NCI-H2081 (cell line): ENCODE measurements at places on chromosomes 7 and 10.

DNA sequence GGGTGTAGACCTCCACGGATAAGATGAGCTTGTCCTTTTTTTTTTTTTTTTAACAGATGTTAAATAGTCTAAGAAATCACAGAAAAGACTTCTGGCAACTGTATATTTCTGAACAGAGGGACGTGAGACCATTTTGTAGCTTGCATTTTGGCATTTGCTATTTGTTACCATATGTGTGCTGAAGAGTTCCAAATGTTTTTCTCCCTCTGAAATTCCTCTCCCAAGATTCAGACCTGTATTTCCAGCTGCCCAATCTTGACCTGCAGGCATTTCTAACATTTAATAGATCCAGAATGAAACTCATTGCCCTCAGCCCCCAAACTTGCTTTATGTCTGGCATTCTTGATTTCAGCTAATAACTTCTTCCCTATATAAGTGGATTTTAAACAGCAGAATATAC is 223.1 kb upstream of the FZD1 start:
- no peak for DNase-seq

DNA sequence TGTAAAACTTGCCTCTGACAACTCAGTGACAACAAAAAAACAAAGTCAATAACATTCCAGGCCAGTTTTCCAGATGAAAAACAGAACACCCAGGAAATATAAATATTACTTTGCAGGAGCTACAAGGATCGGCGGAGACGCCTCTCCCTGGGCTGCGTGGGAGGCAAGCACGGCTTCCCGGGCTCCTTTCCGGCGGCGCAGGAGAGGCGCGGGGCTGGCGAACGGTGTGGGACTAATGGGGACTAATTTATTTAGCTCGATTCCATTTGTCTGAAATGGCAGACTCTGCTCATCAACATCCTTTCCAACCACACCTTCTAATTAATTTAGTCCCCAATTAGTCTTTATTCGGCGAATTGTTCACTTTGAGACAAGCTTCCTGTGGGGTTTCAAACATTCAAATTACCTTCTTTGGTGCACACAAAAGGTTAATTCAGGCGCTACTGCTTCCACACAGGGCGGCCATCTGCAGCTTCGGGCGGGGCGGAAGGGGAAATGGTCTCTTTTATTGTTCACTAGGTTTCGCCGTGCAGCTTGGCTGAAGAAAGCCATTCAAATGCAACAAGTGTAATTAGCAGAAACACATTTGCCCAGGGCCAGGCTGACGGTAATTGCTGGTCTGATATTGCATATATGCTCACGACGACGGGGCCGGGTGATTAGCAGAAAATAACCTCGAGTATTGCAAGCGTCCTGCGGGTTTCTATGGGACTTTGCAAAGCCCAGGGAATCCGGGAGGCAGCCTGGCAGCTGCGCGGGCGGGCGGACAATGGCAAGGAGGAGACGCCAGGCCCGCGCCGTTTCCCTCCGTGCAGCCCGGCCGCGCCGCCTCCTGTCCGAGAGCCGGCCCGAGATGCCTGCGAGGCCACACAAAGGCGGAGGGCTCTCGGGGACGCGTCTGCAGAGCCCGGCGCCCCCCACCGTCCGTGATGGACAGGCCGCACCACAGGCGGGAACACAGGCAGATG is 270.1 kb downstream of the PTPRN2 start:
- peak; percentile 49 for DNase-seq

GRCh38 chr10:116056445-116057293 is 216.3 kb downstream of the GFRA1 start:
- no peak for DNase-seq

GRCh38 chr7:155412416-155413253 is 45.3 kb upstream of the EN2 start:
- DNase-seq, result peak; percentile 65

GRCh38 chr7:116940689-116941370 is 12.5 kb upstream of the ST7 start:
- DNase-seq, result no peak

DNA sequence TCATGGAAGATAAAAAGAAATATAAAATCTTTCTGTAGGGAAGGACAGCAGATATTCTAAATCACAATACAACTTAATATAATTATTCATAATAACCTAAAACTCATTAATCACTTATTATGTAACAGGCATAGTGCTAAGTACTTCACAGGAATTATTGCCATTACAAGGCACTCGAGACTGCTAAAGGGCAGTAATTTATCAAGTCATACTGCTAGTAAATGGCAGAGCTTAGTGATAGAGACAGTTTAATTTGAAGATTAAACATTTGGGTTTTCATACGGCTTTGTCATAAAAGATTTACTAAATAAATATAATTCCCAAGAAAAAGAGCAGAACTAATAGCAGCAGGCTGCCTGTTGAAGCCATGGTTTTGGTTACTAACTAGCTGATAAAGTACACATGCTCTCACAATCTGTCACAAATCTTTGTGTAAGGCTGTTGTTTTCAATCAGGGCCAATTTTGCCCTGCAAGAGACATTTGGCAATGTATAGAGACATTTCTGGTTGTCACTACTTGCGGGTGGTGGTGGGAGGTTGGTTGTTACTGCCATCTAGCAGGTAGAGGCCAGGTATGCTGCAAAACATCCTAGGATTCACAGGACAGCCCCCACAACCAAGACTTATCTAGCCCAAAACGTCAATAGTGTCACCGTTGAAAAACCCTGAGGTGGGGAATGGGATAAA is 233.3 kb upstream of the CACNA2D1 start:
- DNase-seq, result peak; percentile 94

GRCh38 chr10:3676564-3676963 is 108.4 kb downstream of the KLF6 start:
- no peak for DNase-seq

- no peak for DNase-seq
These were observed 97.7 kb downstream of the CUBN start for GRCh38 chr10:17031637-17032635.

- DNase-seq, result no peak
These were observed 6.1 kb downstream of the DMBT1 start for GRCh38 chr10:122566632-122567031.

- no peak for DNase-seq
These were observed 237.5 kb upstream of the GNAI1 start for GRCh38 chr7:79897166-79897565.

DNA sequence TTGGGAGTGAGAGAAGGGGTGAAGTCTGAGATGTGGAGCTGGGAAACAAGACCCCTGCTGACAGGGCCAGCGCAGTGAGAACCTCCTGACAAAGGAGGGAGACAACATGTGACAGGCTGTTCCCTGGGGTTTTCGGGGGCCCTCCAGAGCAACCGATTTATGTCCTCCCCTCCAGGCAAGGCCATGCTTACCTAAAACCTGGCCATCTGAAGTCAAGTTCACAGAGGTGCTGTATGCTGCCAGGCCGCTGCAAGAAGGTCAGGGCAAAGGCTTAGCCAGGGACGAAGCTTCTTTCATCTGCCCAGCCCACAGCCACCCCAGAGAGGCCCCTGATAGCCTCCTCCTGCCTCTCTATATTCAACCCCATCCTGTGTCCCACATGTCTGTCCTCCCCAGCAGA is 20.6 kb downstream of the NPC1L1 start:
- DNase-seq, result no peak

DNA sequence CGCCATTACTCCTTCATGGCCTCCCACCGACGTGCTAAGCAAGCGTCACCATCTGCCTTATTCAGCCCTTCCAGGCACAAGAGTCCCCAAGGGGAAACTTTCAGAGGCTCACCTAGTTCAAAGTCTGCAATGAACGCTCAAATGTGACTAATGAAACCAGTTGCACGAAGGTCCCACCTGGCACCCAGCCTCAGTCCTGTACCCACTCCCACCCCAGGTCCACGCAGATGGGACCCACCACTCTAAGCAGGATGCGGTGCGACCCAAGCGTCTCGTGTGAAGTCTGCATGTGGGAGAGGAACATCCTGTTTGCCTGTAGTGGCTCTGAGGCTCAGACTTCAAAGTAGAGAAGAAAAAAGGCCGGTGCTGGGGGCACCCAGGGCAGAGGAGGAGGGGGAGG is 40.3 kb downstream of the RGS10 start:
- no peak for DNase-seq

GRCh38 chr10:125265579-125265955 is 105.2 kb upstream of the CTBP2 start:
- no peak for DNase-seq

- DNase-seq, result no peak
These were observed 34.3 kb downstream of the NAPEPLD start for GRCh38 chr7:103114576-103115008.

- DNase-seq, result no peak
These were observed 5.2 kb upstream of the MYH16 start for GRCh38 chr7:99267481-99267840.
